ENCODE measurements at places on chromosomes 7 and 10.

GRCh38 chr7:105876964-105877601 lies 684 bp upstream of the ATXN7L1 start:
- DNase-seq, result peak; percentile 43

DNA sequence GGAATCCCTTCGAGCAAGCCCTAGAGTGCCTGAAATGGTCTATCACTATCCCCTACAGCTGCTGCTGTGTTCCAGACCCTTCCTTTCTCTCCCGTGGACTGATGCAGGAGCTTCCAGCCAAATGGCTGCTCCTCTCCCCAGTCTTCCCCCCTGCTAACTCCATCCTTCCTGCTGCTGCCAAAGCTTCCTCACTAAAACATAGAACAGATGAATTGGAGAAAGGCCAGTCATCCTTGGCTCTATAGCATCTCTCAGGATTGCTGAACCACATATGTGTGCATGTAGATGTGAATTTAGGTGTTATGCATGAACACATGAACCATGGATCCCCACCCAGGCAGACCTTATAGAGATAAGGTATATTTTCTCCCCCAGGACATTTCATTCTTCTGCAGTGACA lies 60.7 kb downstream of the GPR26 start:
- DNase-seq, result no peak

DNA sequence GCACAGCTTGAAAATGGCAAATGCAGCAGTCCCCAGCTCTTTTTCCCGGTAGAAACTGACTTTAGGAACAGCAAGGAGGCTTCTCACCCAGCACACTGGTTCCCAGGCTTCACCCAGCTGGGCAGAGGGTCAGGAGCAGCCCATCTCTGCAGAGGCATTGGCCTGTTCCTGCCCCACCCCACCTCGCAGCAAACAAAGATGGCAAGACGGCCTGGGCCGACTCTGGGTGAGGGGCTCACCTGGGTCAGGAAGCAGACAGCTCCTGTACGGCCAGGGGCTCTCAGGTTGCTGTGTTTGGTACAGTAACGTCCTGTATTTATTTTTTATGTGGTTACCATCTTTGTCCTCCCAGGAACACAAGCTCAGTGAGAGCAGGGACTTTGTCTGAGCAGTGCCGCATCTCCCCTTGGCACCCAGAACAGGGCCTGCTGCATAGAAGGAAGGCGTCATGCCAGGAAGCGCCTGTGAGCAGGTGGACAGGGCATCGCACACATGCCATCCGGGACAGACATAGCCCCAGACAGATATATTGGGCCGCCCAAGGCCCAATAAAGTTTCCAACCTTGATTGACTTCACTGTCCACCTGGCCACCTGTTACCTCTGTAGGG lies 585.0 kb upstream of the FOXK1 start:
- DNase-seq, result no peak

DNA sequence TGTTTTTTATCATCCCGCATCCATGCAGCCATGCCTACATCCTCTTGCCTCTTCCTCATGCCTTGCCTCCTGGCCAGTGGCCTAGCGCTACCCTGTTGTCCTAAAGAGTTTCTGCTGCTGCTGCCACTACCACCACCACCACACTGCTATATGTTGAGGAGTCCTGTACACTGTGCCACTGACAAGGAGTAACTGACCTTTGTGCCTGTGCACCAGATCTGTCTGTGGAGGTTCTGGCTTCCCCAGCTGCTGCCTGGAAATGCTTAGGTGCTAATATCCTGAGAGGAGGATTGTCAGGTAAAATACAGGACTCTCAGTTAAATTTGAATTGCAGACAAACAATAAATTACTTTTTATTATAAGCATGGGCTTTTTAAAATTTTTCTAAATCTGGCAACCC lies 7.0 kb upstream of the CFAP69 start:
- no peak for DNase-seq

GRCh38 chr10:129605986-129606518 lies 139.0 kb downstream of the MGMT start:
- no peak for DNase-seq

DNA sequence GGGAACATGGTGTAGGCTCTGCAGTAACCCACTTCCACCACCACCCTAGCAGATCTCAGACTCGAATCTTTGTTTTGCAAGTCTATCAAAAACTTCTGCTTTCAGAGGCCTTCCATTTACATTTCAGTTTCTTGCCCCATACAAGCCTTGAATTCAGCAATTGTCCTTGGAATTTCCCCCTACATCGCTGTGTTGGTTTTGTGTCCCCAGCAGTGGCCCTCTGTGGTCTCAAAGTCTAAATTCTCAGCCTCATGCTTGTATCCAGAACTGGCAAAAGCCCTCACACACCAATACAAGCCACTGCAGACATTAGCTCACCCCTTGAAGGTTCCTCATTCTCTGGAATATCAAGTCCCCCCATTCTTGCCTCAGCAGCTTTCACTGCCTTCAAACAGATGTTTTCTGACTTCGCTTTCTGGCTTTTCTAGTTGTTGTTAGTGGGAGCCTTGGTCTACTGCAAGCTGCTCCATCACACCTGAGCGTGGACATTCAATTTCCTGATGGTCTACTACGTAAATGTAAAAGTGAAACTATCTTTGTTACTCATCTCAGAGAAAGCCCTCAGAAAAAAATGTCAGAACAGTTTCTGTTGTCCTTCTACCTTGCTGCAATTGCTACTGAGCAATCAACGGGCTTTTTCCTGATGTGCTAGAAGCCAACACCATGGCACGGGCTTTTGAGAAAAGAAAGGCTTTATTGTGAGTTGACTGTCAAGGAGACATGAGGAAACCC lies 1.8 kb upstream of the NUB1 start:
- DNase-seq, result no peak

GRCh38 chr7:72217151-72217550 lies 195.0 kb downstream of the CALN1 start:
- DNase-seq, result no peak

DNA sequence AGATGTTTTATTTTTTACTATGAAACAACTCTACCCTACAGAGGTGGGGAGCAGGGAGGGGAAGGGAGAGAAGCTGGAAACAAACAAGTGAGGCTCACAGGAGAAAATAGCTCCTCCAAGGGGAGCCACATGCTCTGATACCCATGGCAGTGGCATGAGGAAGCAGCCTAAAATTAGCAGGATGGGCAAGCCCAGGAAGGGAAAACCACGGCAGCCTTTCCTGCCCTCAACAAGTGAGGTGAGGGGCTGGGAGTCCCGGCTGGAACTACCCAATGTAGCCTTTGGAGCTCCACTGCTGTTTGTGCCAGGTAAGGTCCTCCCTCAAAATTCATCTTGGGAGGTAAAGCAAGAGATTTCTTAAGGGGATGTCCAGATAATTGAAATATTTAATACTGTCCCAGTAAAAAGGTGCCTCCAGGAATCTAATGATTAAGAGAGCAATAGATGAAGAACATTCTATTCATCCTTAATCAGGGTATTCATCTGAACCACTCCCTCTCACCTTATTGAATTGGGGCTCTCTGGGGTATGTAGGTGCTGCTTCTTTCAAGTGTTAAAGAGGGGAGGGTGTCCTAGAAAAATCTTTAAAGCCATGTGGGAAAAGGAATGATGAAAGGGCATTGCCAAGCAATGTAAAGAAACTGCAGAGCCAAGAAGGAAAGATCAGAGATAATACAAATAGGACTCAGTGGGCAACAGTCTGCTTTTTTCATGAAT lies 12.8 kb upstream of the HERC4 start:
- no peak for DNase-seq

GRCh38 chr10:122962405-122962804 lies 8.4 kb upstream of the C10orf88 start:
- DNase-seq, result no peak

DNA sequence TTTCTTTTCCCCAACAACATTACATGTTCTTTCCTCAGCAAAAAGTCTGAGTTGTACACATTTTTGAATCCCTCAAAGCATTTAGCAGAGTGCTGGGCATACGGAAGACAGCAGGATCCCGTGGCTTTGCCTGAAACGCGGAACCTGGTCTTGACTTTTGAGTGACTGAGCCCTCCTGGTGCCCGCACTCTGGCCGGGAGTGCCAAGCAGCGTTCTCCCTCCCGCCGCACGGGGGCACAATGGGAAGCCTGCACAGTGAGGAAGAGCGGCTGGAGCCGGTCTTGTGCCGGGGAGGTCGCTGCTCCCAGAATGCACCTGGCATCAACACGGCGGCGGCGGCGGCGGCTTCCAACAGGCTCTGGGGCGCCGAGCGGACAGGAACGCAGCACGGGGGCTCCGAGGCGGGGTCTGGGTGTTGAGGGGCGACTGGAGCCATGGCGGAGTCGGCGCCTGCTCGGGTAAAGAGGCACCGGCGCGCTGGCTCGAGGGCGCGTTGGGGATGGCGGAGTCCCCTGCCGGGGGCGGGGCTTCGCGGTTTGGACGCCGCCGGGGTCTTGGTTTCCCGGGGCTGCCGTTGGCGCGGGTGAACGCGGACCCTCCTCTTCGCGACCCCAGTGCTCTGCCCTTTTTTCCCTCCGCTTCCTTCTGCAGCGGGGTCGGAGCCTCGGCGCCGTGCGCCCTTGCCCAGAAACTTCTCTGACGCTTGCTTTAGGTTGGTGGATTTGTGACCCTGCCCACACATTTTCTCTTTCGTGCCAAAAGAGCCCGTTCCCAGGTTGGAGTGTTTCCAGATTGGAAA lies at the start of gene ZNF212:
Gene ZNF212 (plus strand): TSS at position 307 of the 799 bp plus-strand sequence. CDS start 128 bp downstream, at position 435.
- peak; percentile 98 for DNase-seq

GRCh38 chr10:29877793-29878491 lies 181.4 kb downstream of the JCAD start:
- no peak for DNase-seq

GRCh38 chr10:99143011-99143410 lies 92.6 kb downstream of the HPSE2 start:
- DNase-seq, result no peak

- DNase-seq, result peak; percentile 26
These were observed 68.9 kb downstream of the CDK6 start for GRCh38 chr7:92767437-92767836.

DNA sequence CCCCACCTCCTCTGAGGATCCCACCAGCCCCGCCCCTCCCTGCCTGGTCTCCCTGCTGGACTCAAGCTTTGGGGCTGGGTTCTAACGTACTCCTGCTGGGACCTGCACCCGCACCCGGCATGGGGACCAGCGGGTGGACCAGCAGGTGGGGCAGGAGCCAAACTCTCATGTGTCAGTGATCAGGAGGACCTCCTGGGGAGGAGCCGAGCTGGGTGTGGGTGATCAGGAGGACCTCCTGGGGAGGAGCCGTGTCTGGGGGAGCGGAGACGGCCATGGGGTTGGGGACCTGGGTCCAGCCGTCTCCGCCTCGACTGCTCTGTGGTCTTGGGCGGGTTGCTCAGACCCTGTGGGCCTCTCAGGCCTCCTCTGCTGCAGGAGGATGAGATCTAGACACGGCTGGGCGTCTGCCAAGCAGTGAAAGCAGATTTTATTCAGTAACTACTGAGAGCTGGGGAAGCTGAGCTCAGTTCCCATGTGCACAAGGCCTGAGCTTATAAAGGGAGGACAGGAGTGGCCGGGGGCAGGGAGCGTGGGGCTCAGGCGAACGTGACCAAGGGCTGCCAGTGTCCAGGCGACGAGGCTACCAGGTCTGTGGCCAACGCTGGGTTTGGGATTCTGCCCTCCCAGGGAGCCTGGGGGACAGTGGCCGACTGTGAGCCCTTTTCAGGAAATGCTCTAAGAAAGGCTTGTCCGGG lies 33.6 kb upstream of the UTF1 start:
- DNase-seq, result no peak

DNA sequence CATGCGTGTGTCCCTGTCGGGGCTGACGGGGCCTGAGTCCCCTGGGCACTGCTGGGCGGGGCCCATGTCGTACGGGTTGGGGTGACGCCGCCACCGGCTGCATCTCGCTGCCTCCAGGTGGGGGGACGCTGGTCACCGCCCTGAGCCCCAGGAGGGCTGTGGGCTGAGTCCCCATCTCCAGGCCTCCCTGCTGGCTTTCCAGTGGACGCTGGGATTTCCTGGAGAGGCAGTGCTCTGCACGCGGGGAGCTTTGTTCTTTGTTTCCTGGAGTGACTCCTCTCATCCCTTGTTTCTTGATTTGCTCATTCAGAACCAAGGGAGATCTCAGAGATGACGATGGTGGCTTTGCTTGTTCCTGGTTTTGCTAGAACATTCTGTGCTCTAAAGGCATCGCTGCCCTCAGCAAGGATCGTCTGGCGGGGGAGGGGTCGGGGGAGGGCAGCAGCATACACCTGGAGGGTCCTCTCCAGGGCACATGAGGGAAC lies 21.0 kb downstream of the PWWP2B start:
- DNase-seq, result no peak

DNA sequence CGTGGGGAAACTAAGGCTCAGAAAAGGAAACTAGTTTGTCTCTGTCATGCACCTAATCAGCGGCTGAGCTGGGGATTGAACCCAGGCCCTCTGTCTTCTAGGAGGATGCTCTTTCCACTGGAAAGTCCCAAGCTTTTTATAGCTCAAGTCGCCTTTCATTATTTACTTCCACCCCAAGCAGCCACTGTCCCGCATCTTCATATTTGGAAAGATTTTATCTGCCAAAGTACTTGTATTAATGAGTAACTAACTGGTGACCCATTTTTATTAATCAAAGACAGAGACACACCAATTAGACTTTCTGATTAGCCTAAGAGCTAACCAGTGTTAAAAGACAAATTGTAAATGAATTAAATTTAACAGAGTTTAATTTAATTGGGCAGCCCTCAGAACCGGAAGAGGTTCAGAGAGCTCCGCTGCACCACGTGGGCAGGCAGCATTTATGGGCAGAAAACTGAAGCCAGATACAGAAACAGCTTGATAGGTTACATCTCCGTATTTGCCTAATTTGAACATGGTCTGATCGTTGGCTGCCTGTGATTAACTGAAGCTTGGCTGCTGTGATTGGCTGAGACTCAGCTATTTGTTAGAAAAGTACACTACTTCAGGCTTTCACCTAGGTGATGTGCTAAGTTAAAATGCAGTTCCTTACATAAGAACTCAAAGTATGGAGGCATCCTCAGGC lies 78.5 kb upstream of the PDCD4 start:
- no peak for DNase-seq

DNA sequence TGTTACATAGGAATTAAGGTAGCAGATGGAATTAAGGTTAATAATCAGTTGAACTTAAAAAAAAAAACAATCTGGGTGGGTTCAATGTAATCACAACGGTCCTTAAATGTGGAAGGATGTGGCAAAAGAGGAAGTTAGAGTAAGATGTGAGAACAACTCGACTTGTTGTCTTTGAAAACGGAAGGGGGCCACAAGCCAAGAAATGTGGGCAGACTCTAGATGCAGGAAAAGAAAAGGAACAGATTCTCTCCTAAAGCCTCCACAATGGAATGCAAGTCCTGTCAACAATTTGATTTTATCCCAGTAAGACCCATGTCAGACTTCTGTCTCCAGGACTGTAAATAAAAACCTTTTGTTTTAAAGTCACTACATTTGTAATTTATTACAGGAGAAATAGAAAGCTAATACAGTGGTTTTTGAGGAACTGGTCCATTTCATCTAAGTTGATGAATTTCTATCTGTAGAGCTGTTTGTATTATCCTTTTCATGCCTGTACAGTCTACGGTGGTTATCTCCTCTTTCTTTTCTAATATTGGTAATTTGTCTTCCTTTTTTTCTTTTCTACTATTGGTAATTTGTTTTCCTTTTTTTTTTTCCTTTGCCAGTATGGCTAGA lies 8.6 kb downstream of the MCMBP start:
- no peak for DNase-seq

Measured in AG08395 (cell line).